ENCODE measurements at places on chromosomes 4 and X.

DNA sequence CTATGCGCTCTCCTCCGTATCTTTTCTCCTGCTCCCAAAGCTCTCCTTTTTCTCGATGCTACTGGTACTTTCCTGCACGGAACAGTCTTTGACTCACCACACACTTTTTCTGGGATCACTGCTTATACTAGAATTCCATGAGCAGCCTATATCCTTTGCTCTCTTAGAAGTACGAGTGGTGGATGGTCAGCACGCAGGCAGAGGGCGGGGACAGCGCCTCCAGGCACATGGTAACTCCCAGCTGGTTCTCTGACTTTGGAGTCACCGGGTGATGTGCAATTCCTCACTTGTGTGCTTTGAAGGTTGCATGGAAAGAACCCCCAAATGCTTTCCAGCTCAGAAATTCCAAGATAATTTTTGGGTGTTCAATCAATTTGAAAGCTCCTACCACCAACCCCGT, 56.0 kb downstream of the STX18 start:
- no peak for DNase-seq

GRCh38 chr4:38152305-38152704, 192.1 kb downstream of the PTTG2 start:
- DNase-seq: no peak

DNA sequence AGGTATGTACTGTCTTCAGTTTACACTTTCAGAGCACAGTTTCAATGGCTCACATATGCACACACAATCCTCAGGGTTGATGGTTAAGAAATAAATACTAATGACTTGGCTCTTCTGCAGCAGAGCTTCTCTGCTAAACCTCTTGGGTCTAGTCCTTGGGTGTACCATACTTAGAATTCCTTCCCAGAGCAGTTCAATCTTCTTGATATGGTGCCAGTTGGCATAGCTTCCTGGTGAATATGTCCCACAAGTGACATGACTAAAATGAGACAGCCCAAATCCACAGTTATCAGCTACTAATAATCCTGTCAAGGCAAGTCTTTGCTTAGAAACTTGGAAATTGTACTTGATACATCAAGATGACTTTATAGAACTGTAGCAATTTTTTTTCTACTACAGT, 654.4 kb downstream of the IQCM start:
- DNase-seq: no peak

- DNase-seq: no peak
Observed at GRCh38 chr4:123941306-123941705, 544.7 kb downstream of the SPRY1 start.

DNA sequence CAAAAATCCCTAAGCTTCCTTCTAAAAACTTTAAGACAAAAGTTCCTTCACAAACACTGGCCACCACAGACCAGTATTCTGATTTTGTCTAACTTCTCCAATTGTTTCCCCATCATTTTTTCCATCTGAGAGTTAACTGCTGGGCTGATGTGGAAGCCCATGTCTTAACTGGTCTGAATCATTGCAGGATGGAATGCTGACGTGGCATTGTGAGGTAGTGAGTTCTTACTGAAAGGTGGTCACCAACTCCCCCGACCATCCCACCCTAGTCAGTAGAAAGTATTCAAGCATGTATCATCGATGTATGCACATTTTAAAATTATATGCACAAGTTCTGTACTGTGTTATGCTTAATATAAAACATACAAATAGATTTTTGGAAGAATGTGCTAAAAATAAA, 99.1 kb upstream of the SMIM10 start:
- no peak for DNase-seq

- no peak for DNase-seq
Observed at GRCh38 chrX:76202471-76202870, 29.6 kb downstream of the PBDC1 start.

GRCh38 chr4:130738233-130738632, 1642.3 kb downstream of the C4orf33 start:
- DNase-seq: no peak

DNA sequence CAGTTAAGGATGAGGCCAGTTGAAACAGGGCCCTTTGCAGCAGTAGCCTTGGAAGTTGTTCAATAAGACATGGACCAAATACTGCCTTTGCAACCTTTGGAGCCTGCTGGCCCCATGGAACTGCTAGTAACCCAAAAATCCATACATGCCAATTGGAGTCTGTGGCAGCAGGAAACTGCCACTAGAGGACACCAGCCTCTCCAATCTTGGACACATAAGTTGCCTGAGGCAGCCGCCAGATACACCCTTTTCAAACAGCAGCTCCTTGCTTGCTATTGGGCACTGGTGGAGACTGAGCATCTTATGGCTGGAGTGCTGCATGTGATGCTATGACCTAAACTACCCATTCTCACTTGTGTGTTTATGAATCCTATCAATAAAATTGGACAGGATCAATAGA, 14.8 kb upstream of the LAP3 start:
- DNase-seq: no peak

DNA sequence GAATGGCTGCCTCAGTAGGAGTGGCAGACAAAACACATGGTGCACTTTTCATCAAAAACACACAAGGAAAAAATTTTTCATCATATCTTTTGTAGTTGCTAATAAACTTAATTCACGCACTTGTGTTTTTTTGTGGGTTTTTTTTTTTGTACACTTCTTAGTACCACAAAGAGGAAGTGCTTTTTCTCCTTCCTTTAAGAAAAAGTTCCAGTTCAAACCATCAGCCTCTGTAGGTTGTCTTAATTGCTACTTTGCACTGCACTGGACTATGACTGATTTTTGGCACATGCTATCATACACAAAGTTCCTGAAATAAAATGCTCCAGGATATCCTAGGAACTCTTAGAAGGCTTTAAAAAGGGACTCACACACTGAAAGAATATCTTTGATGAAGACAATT, at the start of gene PHEX:
Gene PHEX (plus strand): TSS at position 242 of the 400 bp plus-strand sequence. CDS start 681 bp downstream, outside the sequence.
- DNase-seq: no peak

GRCh38 chrX:148382983-148383382, 117.4 kb upstream of the AFF2 start:
- DNase-seq: no peak

DNA sequence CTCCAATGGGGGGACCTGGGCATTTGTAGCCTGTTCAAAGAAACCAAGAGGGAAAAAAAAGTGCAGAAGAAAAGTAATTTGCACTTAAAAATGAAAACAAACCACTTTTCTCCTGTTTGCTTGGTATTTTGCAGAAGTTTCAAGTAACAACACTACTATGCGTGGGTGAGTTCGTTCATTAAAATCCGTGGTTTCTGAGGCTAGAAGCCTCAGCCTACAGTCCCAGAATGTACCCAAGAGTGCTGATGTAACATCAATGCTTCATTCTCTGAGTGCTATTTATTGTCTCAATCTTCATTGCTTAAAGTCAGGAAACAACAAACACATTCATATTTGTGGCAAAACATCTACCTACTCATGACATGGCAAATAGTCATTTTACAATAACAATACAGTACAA, 29.2 kb downstream of the LGI2 start:
- DNase-seq: no peak

- no peak for DNase-seq
Observed at GRCh38 chrX:49725923-49726904, 30.4 kb upstream of the PAGE1 start.

GRCh38 chrX:134148172-134148692, 88.8 kb upstream of the CCDC160 start:
- DNase-seq: no peak

DNA sequence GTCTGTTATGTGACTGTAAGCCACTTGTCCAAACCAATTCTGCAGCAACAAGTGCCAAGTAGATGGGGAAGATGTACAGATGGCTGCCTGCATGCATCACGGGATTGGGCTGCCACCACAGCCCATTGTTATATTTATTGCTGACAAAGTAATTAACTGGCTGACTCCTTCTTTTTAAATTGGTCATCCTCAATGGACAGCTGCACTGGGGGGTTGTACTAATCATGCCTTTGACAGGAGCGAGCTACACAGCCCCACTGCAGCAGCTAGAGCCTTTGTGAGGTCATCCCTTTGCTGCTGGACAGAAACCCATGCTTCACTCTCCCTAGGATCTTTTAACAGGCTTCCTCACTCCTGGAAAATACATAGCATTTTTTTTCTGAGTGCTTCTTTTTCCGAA, 146.7 kb upstream of the CXXC4 start:
- DNase-seq: no peak

DNA sequence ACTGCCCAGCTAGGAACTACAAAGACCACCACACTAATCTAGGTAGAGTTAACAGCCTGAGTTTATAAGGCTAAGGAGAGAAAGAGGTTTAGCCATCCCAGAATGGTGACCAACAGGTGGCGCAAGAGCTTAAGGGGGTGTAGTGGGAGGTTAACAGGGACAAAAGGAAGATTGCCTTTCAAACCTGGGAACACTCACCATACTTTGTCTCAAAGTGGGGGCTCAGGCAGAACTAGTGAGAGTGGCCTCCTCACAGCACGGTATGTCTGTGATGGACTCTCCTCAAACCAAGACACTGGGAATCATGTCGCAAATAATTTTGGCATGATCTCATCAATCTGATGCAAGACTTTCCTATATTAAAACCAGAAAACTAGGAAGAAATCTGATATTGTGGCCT, 23.4 kb downstream of the CCNI start:
- DNase-seq: no peak

DNA sequence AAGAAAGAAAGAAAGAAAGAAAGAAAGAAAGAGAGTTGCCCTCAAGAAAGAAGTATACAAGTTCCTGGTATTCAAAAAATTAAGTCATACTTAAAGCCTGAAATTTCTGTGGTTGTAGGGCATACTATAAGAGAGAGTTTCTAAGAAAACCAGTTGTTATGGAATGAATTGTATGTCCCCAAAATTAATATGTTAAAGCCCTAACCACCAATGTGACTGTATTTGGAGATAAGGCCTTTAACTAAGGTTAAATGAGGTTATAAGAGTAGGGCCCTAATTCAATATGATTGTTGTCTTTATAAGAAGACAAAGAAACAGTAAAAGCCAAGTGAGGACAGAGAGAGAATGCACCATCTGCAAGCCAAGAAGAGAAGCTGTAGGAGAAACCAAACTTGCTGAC, 521.1 kb downstream of the CCSER1 start:
- DNase-seq: no peak

DNA sequence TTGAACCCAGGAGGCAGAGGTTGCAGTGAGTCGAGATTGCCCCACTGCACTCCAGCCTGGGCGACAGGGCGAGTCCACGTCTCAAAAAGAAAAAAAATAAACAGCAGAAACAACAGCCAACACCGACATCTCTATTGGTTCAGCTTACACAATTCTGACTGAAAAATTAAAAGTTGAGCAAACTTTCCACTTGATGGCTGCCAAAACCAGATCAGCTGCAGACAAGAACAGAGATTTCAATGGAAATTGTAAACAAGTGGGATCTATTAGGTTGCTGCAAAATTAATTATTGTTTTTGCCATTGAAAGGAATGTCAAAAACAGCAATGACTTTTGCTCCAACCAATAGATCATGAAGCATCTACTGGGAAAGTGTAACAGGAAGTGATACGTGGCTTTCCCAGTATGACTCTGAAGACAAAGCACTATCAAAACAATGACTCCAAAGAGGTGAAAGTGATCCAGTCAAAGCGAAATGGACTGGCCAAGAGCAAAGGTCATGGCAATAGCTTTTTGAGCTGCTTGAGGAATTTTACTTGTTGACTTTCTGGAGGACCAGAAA, 26.3 kb downstream of the UPF3B start:
- DNase-seq: no peak

DNA sequence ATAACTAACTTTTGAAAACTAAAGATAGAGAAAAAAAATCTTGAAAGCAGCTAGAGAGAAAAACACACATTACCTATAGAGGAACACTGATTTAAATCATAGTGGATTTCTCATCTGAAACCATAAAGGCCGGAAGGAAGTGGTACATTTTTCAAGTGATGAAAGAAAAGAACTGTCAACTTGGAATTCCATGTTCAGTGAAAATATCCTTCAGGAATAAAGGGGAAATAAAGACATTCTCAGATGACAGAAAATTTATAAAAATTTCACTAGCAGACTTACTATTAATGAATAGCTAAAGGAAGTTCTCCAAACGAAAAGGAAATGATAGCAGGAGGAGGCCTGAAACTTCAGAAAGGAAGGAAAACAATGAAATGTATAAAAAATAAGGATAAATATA, 7.6 kb upstream of the JADE3 start:
- DNase-seq: no peak

- peak; percentile 57 for DNase-seq
Observed at GRCh38 chr4:10079912-10080588, 36.5 kb downstream of the WDR1 start.
